AG10803 (cell line): ENCODE measurements at places on chromosomes 2 and 18.

GRCh38 chr18:79826966-79827365 is 29.2 kb downstream of the KCNG2 start:
- no peak for DNase-seq

- no peak for DNase-seq
Observed at GRCh38 chr2:234914371-234915154, 37.3 kb upstream of the SH3BP4 start.

DNA sequence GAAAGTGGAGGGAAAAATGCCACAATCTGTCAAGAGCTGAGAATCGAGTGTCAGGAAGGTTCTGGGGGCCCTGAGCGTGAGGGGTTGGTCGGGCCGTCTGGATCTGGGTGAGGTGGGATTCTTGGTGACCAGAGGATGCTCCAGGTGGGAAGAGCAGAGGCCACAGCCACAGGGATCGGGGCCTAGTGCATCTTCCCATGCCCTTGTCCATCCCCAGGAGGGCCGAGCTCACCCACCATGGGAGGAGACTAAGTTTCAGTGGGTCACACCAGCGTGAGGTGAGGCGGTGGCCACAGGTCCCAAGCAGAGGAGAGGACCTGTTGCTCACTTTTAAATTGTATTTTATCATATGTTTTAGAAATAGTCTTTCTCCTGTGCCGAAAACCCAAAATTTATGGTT is 70.0 kb downstream of the TMEM18 start:
- no peak for DNase-seq

DNA sequence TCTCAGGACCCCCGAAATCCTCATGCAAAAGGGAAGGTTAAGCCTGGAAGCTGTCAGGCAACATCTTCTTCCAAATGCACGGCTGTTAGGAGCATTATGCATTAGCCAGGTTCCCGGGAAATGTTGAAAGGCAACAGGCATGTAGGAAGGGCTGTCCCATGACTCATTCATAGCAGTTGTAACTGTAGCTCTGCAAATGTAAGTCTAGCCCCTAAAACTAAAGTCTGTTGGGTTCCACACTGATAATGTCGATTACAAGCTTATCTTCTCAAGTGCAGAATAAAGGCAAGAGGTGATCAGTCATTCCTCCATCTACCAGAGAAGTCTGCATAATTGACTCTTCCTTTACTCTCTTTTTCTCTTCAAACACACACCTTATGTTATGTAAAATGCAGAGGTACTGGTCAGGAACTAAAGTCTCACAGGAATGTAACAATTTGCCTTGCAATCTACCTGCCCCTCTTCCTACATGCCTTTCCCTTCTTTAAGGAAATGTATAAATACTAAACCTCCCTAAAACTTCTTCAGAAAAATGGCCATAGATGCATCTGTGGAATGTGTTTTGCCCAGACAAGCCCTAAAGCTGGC is 99.8 kb downstream of the AKAIN1 start:
- no peak for DNase-seq

DNA sequence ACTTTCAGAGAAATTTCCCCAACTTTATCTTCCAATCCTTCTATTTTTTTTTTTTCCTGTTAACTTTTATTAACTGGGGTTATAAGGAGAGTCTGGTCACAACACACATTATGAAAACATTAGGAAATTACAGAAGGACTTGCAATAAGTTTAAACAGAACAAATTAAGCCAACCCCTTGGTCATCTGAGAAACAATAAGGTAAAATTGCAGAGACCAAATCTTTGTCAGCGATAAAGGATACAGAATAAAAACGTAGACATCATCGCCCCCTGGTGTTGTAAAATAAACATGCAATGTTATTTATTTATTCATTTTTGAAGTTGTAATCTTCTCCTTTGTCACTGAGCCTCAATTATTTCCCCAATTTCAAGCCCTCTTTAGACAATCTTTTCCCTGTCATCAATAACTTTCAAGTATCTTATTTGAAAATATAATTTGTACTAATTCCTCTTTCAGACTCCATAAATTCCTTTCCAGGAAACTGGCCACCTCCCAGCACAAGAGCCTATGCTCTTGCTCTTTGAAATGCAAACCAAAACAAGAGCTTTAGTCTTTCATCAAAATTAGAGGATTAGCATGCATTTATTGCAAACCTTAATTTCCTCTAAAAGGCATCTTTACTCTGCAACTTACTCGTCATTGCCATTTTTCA is 19.5 kb downstream of the G6PC2 start:
- peak; percentile 21 for DNase-seq

GRCh38 chr2:8458503-8459459 is 223.1 kb upstream of the ID2 start:
- DNase-seq = peak; percentile 6

- DNase-seq = no peak
Observed at GRCh38 chr2:241103176-241103595, 1.1 kb upstream of the MTERF4 start.

DNA sequence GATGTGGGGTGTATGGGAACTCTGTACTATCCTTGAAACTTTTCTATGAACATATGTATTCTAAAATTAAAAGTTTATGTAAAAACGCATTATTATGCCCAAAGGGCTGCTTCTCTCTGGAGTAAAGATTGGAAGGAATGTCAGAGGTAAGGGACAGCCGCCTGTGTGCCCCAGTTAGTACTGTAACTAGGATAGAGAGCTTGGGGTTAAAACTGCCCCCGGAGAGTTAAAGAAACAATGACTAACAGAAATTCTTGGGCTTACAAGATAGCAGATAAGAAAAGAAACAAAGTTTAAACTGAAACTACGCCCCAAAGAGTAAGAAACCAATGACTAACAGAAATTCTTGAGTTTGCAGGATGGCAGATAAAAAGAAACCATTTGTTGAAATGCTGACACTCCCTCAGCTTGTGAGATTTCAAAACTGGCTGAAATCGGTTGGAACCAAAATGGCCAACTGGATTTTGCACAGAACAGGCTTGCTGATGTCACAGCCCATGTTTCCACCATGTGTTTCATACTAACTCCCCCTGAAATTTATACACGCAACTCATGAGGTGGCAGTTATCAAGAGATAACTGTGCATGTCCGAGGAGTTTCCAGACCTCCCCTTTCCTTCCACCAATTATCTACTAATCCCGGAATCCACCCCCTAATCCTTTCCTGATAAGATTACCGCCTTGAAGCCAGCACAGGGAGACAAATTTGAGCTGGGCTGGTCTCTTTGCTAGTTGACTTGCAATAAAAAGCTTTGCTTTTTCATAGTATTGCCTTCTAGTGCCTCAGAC is 8.7 kb upstream of the TXNDC2 start:
- DNase-seq = peak; percentile 83

GRCh38 chr2:70822843-70823242 is 2.4 kb upstream of the CLEC4F start:
- no peak for DNase-seq

- DNase-seq = no peak
Observed at GRCh38 chr2:98692090-98693054, 38.6 kb downstream of the MGAT4A start.

DNA sequence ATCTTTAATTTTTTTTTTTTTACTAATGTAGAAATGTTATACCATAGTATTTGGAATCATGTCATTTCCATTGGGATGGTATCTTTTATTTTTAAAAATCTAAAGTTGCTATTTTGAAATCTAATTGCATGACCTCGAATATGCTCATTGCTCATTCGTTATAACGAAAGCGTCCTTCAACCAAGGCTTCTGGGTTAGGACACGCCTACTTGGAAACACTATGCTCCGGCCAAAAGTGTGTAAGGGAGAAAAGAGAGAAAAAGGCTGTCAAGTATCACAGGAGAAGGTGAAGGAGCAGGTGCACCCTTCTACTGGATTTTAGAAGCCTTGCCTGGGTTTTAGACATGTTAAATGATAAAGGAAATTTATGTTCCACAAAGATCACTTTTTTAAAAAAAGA is 465.9 kb upstream of the ID2 start:
- DNase-seq = no peak

- DNase-seq = peak; percentile 78
Observed at GRCh38 chr2:54632733-54633692, 90.4 kb upstream of the EML6 start.

- DNase-seq = peak; percentile 70
Observed at GRCh38 chr2:220077488-220077887, 450.1 kb downstream of the SLC4A3 start.

GRCh38 chr2:158968396-158969161 is at the start of gene TANC1:
TSS of gene TANC1 (plus strand) at chr2:158968640. CDS start at chr2:159065911, 97,271 bp downstream.
- peak; percentile 93 for DNase-seq

DNA sequence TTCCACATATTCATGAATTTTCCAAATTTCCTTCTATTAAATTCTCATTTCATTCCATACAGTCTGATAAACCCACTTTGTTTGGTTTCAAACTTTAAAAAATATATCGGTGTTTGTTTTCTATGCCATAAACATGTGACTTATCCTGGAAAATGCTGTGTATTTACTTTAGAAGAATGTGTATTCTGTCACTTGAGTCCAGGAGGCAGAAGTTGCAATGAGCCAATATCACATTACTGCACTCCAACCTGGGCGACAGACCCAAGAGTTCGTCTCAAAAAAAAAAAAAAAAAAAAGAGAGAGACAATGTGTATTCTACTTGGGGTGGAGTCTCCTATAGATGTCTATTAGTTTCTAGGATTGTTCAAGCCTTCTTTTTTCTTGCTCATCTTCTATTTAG is 31.8 kb downstream of the MBD5 start:
- no peak for DNase-seq
